Heart left ventricle (tissue), 16 donors: ENCODE measurements at places on chromosomes 5 and 9.

- peak; percentile 70 for DNase-seq
Measured at GRCh38 chr9:130997925-130998596, 10.9 kb upstream of the LAMC3 start.

GRCh38 chr9:97561501-97561900 is 60.0 kb downstream of the TMOD1 start:
- DNase-seq: no peak

DNA sequence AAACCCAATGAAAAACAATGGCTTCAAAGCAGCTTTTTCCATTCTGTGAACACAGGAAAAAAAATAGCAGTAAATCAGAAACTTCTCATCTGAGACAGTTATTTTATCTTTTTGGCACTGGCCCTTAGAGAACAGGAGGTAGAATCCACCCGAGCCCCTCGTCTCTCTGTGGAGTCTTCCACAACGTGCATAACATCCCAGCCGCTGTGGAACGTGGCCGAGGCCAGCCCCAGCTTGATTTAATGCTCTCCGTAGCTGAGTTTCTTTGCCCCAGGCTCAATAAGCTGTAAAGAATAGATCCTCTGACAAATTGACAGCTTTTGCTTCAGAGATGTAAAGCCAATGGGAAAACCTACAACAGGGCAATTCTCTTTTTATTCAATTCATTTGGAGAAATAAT is 107.9 kb upstream of the DAP start:
- no peak for DNase-seq

- peak; percentile 79 for DNase-seq
Measured at GRCh38 chr5:140114341-140115185, 654 bp downstream of the PURA start.

DNA sequence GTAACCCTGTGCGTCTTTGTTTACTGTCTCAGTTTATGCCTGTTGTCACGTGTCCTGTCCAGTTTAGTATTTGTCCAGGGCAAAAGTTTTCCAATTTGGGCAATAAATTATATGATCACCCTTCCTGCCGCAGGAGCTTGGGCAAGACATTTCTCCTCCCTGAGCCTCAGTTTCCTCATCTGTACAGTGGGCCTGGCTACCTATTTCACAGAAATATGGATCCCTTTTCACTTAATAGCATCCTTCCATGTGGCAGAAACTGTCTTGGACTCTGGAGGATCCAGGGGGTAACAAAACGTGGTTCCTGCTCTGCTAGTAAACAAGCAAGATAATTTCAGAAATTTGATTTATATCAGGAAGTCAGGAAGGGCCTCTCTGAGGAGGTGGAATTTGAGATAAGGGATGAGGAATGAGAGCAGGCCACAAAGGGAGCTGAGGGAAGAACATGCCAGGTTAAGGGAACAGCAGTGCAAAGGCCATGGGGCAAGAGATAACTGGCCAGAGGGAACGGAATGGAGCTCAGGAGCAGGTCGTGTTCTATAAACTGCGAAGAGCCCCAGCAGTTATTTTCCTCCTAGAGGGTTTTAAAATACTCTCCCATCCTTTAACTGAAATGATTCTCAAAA is 15.1 kb upstream of the PPARGC1B start:
- DNase-seq: no peak

DNA sequence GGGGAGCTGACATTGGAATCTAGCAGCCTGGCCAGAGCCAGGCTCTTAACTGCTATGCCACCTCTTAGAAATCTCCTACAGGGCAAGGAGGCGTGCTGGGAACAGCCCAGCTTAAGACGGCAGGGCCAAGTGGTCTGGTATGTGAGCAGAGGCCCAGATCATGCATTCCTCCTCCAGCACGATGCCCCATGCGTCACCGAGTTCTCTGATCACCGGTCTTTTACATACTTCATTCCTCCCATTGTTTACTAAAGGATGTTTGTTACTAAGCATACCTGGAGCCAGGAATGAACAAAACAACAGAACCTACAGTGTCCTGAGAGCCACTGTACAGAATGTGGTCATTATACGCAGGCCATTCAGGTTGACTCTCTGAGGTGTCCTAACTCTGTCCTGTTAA is 73.8 kb downstream of the TRIO start:
- no peak for DNase-seq

DNA sequence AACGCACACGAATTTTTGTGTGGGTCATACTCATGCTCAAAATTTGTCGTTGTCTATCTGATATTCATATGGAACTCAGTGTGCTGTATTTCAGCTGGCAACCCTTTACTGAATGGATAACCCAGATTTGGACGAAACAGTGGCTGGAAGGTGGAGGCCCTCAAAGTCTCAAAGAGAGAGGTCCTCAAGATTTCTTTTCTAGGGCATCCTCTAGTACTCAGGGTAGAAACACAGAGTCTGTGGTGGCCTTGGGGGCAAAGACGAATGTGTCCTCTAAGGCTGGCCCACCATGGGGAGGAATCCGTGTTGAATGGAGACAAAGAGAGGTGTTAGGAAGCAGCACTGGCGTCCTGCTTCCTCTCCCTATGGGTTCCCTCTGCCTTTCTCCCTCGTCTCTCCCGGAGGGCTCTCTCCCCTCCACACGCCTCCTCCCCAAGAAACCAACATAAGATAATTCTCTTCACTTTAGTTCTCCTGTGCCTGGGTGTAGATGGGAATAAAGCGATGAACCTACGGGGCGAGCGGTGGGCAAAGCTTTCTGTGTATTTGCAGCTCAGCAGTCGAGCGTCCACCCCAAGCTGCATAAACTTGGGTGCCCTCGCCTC is 333.7 kb downstream of the CWC27 start:
- DNase-seq: no peak

- DNase-seq: no peak
Measured at GRCh38 chr5:137836298-137836697, 31.4 kb upstream of the MYOT start.
